Suprapubic skin (tissue), 4 donors: ENCODE measurements at places on chromosomes 6 and 20. TPM values are rescaled to one million over a fixed set of nuclear protein-coding genes. Genes with fewer than 3 reads are reported as not detected.

GRCh38 chr6:10451828-10452509, 37.1 kb upstream of the TFAP2A start:
- peaks cover 11% of the 10 kb centered on the region for H3K4me1 ChIP-seq
- no peak overlapping the region for H3K4me3 ChIP-seq
- H3K27ac ChIP-seq = peak overlapping the region; percentile 48

GRCh38 chr6:169190144-169190584, 63.5 kb downstream of the THBS2 start:
- H3K36me3 ChIP-seq = no peaks in the 10 kb centered on the region
- H3K4me3 ChIP-seq = no peak overlapping the region
- DNase-seq = peak; percentile 86
- H3K27ac ChIP-seq = peak overlapping the region; percentile 53
- H3K27me3 ChIP-seq = no peaks in the 10 kb centered on the region

GRCh38 chr6:16154904-16155303, 26.0 kb downstream of the MYLIP start:
- H3K36me3 ChIP-seq = peaks cover 15% of the 10 kb centered on the region
- no peak overlapping the region for H3K4me3 ChIP-seq
- peaks cover 6% of the 10 kb centered on the region for H3K4me1 ChIP-seq
- H3K27ac ChIP-seq = peak overlapping the region; percentile 22

- peaks cover 4% of the 10 kb centered on the region for H3K4me1 ChIP-seq
- H3K4me3 ChIP-seq = no peak overlapping the region
- no peaks in the 10 kb centered on the region for H3K36me3 ChIP-seq
- no peak overlapping the region for H3K27ac ChIP-seq
Observed at GRCh38 chr6:83517500-83517899, 5.2 kb downstream of the PRSS35 start.

DNA sequence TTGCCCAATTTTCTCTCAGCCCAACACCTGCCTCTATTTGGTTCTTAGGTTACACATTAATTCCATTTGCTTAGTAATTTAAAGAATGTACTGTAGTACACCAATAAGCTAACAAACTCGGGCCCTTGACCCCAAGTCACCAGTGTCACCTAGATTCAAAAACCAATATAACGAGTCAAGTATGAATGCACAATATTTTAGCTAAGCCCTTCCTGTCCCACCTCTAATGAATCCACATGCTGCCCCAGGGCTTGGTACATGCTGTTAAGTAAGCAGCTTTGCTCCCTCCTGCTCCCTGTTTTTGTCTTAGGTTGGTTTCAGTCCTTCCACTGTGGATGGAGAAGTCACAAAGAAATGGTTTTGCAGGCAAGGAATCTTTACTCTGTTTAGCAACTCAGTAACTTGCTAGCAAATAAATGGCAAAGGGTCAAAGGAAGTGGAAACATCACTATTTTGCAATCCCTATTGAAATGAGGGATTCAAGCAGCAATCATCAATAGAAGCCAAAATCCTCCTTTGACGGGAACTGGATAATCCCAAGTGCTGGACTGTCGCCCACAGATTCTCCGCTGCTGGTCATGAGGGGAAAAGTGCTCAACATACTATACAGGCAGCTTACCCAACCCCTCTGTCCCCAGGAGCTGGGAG, 5.0 kb upstream of the MPC1 start:
- no peak overlapping the region for H3K4me3 ChIP-seq
- H3K36me3 ChIP-seq = no peaks in the 10 kb centered on the region
- DNase-seq = no peak
- H3K4me1 ChIP-seq = peaks cover 5% of the 10 kb centered on the region
- H3K27me3 ChIP-seq = no peaks in the 10 kb centered on the region

DNA sequence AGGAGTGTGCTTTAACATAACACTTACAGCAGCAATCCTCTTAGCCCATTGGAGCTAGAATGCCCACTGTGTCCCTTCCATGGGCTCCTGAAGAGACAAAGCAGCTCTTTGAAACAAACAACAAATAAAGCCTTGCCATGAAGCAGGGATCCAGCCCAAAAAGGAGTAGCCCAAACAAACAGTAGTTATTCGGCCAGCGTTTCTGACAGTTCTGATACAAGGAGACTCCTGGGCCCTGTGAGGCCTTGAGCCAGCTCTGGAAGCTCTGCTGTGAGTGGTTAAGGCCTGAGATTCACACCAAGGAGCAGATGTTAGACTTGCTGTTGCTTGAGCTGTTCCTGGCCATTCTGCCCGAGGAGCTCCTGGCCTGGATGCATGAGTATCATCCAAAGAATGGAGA, 16.9 kb upstream of the ZSCAN16 start:
- no peaks in the 10 kb centered on the region for H3K36me3 ChIP-seq
- H3K27ac ChIP-seq = no peak overlapping the region
- no peak overlapping the region for H3K4me3 ChIP-seq
- no peak for DNase-seq

DNA sequence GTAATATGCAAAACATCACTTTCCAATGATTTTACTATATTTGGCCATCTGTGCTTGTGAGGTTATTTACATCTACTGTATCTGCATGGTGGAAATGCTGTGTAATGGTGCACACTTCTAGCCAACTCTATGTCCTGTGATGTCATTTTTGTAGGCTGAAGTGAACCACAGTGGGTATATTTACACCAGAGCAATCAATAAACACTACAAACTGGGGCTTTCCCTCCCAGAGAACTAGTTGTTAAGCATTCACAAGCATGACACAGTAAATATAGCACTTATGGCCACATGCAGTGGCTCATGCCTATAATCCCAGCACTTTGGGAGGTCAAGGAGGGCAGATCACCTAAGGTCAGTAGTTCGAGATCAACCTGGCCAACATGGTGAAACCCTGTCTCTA, 4.9 kb downstream of the SLC22A2 start:
- H3K4me3 ChIP-seq = no peak overlapping the region
- H3K4me1 ChIP-seq = no peaks in the 10 kb centered on the region
- H3K27me3 ChIP-seq = no peaks in the 10 kb centered on the region
- DNase-seq = no peak
- no peak overlapping the region for H3K27ac ChIP-seq

DNA sequence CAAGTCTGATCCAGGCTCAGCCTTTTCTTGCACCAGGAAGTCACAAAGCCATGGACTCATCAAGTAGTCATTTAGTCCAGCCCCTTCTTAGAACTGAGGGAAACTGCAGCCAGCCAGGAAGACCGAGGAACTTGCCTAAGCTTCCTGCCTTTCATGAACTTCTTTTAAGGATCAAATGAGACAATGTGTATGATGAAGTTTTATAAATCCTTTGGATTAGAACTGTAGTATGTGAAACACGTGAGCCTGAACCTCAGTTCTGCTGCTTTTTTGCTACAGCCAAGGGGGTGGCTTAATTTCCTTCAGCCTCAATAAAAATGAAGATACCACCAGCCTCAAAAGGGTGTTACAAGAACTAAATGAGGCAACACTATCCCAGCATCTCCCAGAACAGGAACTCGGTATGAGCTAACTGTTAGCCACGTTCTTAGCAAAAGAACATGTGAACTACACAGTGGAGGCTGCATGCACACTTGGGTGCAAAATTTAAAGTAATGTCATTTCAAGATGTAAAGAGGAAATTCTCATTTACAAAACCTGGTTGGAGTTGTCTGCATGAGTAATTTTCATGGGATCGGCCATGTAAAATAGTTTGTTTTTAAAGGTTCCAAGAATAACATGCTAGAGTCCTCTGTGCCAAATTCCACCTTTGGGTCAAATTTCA, 76.0 kb upstream of the TBC1D7 start:
- peak overlapping the region; percentile 46 for H3K27ac ChIP-seq
- DNase-seq = no peak
- H3K4me3 ChIP-seq = no peak overlapping the region

DNA sequence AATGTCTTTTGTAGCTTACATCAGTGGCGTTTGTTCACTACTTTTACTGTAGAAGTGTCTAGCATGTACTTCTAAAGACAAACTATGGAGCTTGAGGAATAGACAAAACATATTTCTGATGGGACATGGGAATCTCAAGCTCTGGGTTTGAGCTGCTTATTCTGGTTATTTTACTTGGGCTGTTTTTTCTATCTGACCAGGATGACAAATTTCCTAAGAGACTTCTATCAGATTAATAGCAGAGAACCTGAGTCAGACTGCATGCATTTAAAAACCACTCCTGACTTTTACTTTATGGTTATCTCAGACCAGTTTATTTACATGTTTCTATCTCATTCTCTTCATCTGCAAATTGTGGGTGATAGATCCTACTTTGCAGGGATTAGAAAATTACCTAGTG, 1282.3 kb upstream of the GJE1 start:
- H3K36me3 ChIP-seq = no peaks in the 10 kb centered on the region
- no peak overlapping the region for H3K4me3 ChIP-seq
- no peaks in the 10 kb centered on the region for H3K27me3 ChIP-seq
- no peak for DNase-seq

GRCh38 chr20:22607695-22608094, 23.3 kb upstream of the FOXA2 start:
- H3K4me3 ChIP-seq = no peak overlapping the region
- H3K36me3 ChIP-seq = no peaks in the 10 kb centered on the region
- H3K27me3 ChIP-seq = no peaks in the 10 kb centered on the region
- no peak overlapping the region for H3K27ac ChIP-seq
- DNase-seq = no peak
- no peaks in the 10 kb centered on the region for H3K4me1 ChIP-seq

- no peaks in the 10 kb centered on the region for H3K27me3 ChIP-seq
- H3K27ac ChIP-seq = no peak overlapping the region
- DNase-seq = no peak
- H3K4me1 ChIP-seq = no peaks in the 10 kb centered on the region
- H3K36me3 ChIP-seq = peaks cover 35% of the 10 kb centered on the region
Observed at GRCh38 chr20:35404614-35405259, 7.0 kb downstream of the UQCC1 start.

GRCh38 chr6:5673019-5673790, 333.5 kb downstream of the NRN1 start:
- no peaks in the 10 kb centered on the region for H3K27me3 ChIP-seq
- peaks cover 42% of the 10 kb centered on the region for H3K4me1 ChIP-seq
- peak overlapping the region; percentile 14 for H3K27ac ChIP-seq
- no peaks in the 10 kb centered on the region for H3K36me3 ChIP-seq
- H3K4me3 ChIP-seq = no peak overlapping the region

DNA sequence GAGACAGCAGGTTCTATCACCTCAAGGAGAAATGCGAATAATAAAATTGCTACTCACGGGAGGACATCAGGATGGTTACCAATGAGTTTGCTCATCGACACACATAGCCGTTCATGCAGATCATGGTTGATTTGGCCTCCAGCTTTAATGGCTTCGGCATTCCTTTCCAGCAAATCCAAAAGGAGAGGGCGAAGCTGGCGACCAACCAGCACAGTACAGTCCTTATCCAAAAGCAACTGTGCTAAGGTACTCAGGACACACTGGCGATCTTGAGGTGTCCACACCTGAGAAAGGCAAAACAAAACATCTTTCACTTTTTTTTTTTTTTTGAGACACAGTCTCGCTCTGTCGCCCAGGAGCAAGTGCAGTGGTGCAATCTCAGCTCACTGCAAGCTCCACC, 16.3 kb downstream of the MDN1 start:
- no peak for DNase-seq
- no peak overlapping the region for H3K27ac ChIP-seq
- H3K36me3 ChIP-seq = peaks cover 41% of the 10 kb centered on the region
- H3K4me1 ChIP-seq = no peaks in the 10 kb centered on the region
- no peak overlapping the region for H3K4me3 ChIP-seq

DNA sequence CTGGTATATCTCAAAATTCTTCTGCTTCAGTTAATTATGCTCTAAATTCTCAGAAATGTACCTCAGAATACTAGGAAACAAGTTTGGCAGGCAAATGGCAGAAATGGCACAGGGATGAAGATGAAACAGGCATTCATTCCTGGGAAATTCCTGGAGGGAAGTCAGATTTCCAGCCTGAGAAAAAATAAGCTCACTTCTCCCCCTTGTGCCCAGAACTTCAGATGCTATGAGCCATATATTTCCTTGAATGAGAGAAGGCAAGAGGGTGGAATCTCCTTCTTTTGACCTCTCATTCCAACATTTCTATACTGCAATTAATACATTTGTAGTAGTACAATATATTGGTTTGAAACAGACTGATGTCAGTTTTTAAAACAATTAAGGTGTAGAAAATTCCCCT, 22.8 kb downstream of the RGS17 start:
- H3K4me1 ChIP-seq = no peaks in the 10 kb centered on the region
- no peaks in the 10 kb centered on the region for H3K27me3 ChIP-seq
- no peak overlapping the region for H3K4me3 ChIP-seq
- no peak overlapping the region for H3K27ac ChIP-seq
- DNase-seq = no peak
- no peaks in the 10 kb centered on the region for H3K36me3 ChIP-seq

GRCh38 chr6:20154753-20155152, 57.5 kb downstream of the MBOAT1 start:
- DNase-seq = no peak
- H3K27ac ChIP-seq = no peak overlapping the region
- H3K4me3 ChIP-seq = no peak overlapping the region
- H3K27me3 ChIP-seq = no peaks in the 10 kb centered on the region

DNA sequence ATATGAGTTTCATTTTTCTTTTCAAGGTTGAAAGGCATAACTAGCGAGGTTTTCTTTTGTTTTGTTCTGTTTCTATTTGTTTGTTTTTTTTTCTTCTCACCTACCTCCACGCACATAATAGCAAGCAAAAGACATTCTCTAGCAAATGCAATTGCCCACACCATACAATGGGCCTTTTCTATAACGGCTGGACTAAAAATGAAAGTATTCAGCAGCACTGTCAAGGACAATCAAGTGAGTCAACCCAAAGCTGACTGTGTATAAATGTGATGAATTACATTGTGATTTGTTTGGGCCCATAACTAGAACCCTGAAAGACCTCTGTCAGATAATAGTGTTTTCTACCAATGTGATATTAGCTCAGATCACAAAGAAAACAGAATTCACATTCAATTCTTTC, 496.7 kb downstream of the RNF144B start:
- no peaks in the 10 kb centered on the region for H3K27me3 ChIP-seq
- H3K4me3 ChIP-seq = no peak overlapping the region
- H3K36me3 ChIP-seq = no peaks in the 10 kb centered on the region
- no peaks in the 10 kb centered on the region for H3K4me1 ChIP-seq

- no peak for DNase-seq
- H3K4me1 ChIP-seq = no peaks in the 10 kb centered on the region
- no peaks in the 10 kb centered on the region for H3K27me3 ChIP-seq
- H3K36me3 ChIP-seq = no peaks in the 10 kb centered on the region
- no peak overlapping the region for H3K4me3 ChIP-seq
Observed at GRCh38 chr6:73248192-73248903, 14.6 kb downstream of the KHDC1 start.

Gene LINC00237
- total RNA-seq = not detected

Gene SAMD5
- 3.8 TPM for total RNA-seq

Gene TRIM10
- total RNA-seq = 0.83 TPM

Gene RCAN2
- 13.8 TPM for total RNA-seq

Gene BTBD9
- 22.9 TPM for total RNA-seq

Gene AHCY
- 84.7 TPM for total RNA-seq

Gene NOX3
- total RNA-seq = not detected
